ENCODE measurements at places on chromosomes 7 and 10. TPM values are rescaled to one million over a fixed set of nuclear protein-coding genes. Genes with fewer than 3 reads are reported as not detected.

- H3K36me3 ChIP-seq = no peaks in the 10 kb centered on the region
- H3K27me3 ChIP-seq = peaks cover 4% of the 10 kb centered on the region
- no peak for DNase-seq
- no peaks in the 10 kb centered on the region for H3K4me1 ChIP-seq
Measured at GRCh38 chr7:129103561-129104324, 40.8 kb upstream of the TSPAN33 start.

DNA sequence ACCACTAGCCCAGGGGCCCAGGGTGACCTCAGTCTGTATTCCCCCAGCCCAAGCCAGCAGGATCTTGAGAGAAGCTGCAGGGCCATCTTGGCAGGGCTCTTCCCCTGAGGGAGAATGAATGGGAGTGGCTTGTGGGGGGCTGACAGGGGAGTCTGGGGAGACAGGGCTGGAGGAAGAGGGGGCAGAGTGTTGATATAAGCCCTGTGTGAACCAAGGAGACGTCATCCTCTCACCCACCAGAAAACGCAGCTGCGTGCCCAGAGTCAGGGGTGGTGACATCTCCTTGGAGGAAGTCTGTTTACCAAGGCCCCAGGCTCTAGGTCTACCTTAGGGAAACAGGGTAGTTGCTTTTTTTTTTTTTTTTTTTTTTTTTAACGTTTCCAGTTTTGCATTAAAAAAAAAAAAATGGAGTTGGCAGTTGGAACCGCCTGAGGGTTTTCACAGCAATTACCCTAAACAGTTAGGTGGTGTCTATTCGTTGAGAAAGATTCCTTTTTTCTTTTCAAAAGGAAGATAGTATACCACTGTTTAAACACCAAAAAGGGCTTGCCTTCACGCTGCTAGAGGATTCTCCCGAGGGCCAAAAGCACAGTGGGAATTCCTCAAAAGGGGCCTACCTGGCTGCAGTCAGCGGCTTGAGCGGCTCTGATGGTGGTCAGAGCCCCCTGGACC is 113.8 kb downstream of the PRPF18 start:
- DNase-seq = no peak
- no peaks in the 10 kb centered on the region for H3K4me1 ChIP-seq
- H3K4me3 ChIP-seq = no peak overlapping the region
- H3K27me3 ChIP-seq = peaks cover 13% of the 10 kb centered on the region
- no peaks in the 10 kb centered on the region for H3K36me3 ChIP-seq

DNA sequence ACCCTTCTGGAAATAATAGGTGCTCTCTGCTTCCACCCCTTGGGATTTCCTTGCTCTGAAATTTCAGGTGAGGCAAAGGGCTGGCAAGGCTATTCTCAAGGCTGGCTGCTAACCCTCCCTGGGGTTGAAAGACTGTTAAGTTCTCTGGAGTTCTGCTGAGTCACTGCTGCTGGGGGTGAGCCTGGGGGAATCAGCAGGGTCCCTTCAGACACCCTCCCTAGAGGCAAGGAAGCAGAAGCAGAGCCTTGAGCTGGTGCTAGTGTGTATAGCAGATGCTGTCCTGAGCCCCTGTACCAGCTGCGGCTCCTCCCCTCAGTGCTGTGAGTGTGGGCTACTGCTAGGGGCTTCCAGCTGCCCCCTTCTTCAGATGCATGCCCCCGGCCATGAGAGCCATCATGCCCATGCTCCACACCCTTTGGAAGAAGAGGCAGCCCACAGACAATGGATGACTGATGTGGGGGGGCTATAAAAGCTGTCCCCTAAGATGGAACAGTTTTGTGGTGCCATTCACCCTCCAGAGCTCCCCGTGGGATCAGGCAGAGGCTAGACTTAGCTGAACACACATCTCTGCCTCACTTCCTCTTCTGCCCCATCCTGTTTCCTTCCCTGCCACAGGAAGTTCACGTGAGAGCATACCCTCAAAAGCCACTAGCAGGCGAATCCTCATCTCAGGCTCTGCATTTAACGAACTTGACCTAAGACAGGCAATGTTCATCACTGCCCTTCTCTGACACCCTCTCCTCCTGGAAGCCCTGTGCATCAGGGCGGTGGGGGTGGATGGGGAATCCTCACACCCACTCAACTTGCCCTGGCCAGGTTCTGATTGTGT is 91.8 kb downstream of the SH3PXD2A start:
- no peaks in the 10 kb centered on the region for H3K36me3 ChIP-seq
- no peaks in the 10 kb centered on the region for H3K27me3 ChIP-seq
- peaks cover 69% of the 10 kb centered on the region for H3K4me1 ChIP-seq

The DLX6 gene
- not detected for total RNA-seq

- H3K4me3 ChIP-seq = no peak overlapping the region
- no peak overlapping the region for H3K27ac ChIP-seq
- DNase-seq = no peak
- no peaks in the 10 kb centered on the region for H3K27me3 ChIP-seq
Measured at GRCh38 chr10:11488126-11488525, 123.3 kb downstream of the USP6NL start.

GRCh38 chr7:141097430-141097829 is 23.6 kb downstream of the TMEM178B start:
- H3K4me3 ChIP-seq = no peak overlapping the region
- H3K27ac ChIP-seq = no peak overlapping the region
- DNase-seq = no peak
- no peaks in the 10 kb centered on the region for H3K36me3 ChIP-seq

The SLC39A12 gene
- not detected for total RNA-seq

The SORCS1 gene
- total RNA-seq = not detected

DNA sequence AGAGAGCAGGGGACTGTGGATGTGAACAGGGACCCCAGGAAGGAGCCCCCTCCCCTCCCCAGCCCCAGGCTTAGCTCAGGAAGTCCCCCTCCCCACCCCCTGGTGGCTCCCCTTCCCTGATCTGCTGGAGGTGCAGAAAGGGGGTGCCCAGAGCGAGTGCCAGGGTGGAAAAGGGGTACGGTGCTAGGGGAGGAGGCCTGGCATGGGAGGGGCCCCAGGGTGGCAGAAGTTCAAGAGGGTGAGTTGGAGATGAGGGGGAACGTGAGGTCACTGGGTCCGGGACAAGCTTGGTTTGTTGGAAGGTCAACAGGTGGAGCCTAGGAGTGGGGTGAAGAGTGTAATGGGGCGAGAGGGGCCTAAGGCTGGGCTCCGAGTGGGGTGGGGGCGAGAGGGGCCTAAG is 21.5 kb upstream of the TBL2 start:
- H3K27me3 ChIP-seq = peaks cover 13% of the 10 kb centered on the region
- H3K4me3 ChIP-seq = no peak overlapping the region
- H3K4me1 ChIP-seq = no peaks in the 10 kb centered on the region
- no peak for DNase-seq
- H3K27ac ChIP-seq = no peak overlapping the region

DNA sequence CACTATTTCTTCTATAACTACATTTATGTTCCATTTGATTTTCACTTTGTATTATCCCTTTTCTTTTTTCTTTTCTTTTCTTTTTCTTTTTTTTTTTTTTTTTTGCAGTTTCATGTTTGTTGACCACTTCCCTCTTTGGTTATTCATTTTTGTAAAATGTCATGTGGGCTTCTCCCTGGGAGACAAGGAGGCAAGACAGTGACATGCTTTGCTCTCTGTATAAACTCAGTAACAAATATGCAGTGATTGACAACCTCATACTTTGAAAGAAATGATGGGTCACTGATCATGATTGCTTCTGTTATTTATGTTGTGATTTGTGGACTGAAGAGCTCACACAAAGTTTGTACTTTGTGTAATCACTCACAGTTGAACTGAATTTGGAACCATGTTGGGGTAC is 90.2 kb upstream of the ABI1 start:
- no peak for DNase-seq
- no peak overlapping the region for H3K27ac ChIP-seq
- H3K4me1 ChIP-seq = no peaks in the 10 kb centered on the region
- no peak overlapping the region for H3K4me3 ChIP-seq
- H3K36me3 ChIP-seq = no peaks in the 10 kb centered on the region

DNA sequence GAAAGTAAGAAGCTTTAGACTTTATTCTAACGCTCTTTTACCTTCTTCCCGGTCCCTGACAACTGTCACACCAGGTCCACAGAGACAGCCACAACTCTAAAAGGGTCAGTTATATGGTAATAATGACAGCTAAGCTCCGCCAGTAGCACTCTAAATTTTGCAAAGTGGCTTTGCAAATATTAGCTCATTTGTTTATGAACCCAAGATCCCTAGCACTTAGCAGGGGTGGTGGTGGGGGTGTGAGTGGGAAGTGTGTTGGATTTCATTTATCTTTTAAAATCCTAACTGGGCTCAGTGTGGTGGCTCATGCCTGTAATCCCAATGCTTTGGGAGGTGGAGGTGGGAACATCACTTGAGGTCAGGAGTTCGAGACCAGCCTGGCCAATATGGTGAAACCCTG is 34.8 kb upstream of the SDK1 start:
- no peak overlapping the region for H3K27ac ChIP-seq
- no peak for DNase-seq
- H3K36me3 ChIP-seq = no peaks in the 10 kb centered on the region
- no peaks in the 10 kb centered on the region for H3K4me1 ChIP-seq
- H3K4me3 ChIP-seq = no peak overlapping the region

The MALRD1 gene
- total RNA-seq = not detected

The MSMB gene
- total RNA-seq = not detected

The PLAU gene
- total RNA-seq = 0.16 TPM

The WDR86 gene
- not detected for total RNA-seq

GRCh38 chr7:50952544-50952943 is 169.8 kb upstream of the GRB10 start:
- H3K27ac ChIP-seq = no peak overlapping the region
- H3K36me3 ChIP-seq = no peaks in the 10 kb centered on the region
- H3K4me3 ChIP-seq = no peak overlapping the region
- no peaks in the 10 kb centered on the region for H3K27me3 ChIP-seq
- no peaks in the 10 kb centered on the region for H3K4me1 ChIP-seq

DNA sequence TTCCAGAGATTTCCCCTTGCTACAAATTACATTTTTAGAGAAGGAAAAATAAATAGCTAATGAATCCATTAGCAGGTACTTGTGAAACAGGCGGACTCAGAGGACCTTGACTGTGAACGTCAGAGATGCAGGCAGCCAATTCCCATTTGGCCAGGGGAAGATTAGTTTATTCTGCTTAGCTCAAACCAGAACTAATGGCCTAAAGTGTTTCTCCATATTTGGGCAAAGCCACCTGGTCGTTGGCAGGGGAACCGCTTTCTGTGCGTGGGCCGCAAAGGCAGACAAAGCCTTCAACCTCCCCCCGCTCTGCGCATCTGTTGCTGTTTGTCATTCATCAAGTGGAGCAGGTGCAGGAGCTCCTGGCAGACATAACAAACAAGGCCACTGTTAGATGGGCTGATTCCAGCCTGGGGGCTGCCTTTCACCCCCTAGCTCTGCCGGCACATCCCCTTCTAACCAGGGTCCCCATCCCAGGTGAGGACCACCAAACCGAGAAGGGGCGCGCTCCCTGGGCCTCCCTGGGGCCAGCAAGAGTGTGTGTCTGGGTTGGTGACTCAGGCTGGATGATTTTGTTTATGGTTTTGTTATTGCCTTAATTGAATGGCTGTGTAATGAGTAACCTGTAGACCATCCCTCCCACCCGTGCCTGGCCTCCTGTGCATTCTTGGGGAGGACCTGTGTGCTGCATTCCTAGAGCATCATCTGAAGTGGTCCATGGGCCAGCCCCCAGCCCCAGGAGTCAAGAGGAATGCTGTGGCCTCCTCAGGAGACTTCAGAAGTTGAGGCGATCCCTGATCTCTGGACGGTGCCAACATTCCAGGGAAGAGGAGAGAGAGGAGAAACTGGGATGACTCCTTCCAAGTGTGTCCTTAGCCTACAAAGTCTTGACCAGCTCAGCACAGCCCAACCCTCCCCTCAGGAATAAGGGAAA is 14.5 kb upstream of the CPA1 start:
- H3K4me1 ChIP-seq = peaks cover 43% of the 10 kb centered on the region
- H3K4me3 ChIP-seq = no peak overlapping the region
- H3K27ac ChIP-seq = no peak overlapping the region
- peak; percentile 57 for DNase-seq
- no peaks in the 10 kb centered on the region for H3K36me3 ChIP-seq
- H3K27me3 ChIP-seq = no peaks in the 10 kb centered on the region

The ZMYND11 gene
- total RNA-seq = 13.2 TPM

DNA sequence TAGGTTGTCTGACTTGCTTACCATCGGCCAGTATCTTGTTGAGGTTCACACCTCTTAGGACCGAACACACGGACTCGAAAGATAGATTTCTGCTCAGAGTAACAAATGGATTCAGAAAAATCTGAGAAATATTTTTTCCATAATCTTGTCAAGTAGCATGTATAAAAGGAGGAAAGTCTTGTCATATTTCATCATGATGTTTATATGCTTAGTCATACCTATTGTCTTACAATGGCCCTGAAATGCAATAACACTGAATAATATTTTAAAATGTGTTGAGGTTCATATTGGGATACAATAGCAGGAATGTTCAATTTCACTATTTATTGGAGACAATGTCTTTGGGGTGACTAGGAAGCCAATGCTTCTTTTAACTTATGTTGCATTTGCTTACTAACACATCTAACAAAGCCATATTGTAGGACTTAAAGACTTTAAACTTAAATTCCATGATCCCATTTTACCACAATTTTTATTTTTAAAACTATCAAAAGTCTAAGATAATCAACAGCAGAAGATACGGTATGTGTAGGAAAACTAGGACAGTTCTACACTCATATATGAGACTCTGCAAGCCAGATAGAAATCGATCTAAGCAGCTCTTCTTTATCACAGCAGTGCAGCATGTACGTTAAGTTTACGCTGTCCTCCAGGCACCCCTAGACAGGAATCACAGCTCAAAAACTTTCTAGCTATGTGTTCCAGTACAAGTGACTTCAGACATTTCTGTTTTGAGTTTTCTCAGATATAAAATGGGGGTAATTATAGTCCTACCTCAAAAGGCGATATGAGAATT is 135.7 kb upstream of the CAV2 start:
- H3K4me3 ChIP-seq = no peak overlapping the region
- H3K27me3 ChIP-seq = peaks cover 3% of the 10 kb centered on the region
- no peaks in the 10 kb centered on the region for H3K4me1 ChIP-seq

DNA sequence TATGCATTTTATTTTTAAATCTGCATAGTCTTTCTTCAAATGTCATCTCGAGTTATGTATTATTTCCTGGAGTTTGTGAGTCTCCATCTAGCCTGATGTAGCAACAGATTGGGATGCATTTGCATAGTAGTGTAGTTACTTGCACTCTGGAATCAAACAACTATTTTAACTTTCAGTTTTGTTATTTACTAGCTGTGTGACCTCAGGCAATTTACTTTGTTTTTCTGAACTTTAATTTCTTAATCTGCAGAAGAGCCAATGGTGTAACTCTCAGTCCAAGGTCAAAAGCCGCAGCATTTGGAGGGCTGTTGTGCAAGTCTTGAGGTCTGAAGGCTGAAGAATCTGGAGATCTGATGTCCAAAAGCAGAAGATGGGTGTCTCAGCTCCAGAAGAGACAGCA is 175.8 kb upstream of the SORCS1 start:
- no peak for DNase-seq
- no peak overlapping the region for H3K4me3 ChIP-seq
- no peaks in the 10 kb centered on the region for H3K27me3 ChIP-seq
- H3K4me1 ChIP-seq = no peaks in the 10 kb centered on the region

DNA sequence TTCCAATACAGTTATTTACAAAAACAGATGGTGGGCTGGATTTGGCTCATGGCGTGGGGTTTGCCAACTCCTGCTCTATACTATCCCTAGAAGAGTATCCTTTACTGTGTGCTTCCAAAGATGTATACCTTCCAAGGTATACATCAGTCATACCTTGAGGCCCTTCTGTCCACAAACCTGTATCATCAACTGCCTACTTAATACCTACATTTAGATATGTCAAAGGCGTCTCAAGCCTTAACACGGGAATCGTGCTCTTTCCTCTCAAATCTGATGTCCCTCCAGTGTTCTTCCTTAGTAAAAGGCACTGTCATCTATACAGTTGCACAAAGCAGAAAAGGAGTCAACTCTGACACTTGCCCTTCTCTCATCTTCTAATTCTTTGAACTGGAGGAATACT is 36.9 kb downstream of the NAMPT start:
- H3K27ac ChIP-seq = no peak overlapping the region
- no peaks in the 10 kb centered on the region for H3K27me3 ChIP-seq
- no peak for DNase-seq
- H3K36me3 ChIP-seq = peaks cover 46% of the 10 kb centered on the region
- no peak overlapping the region for H3K4me3 ChIP-seq
